ENCODE measurements at places on chromosomes 2 and 18.
A peak's percentile ranks its signal among the peaks of the same experiment; 100 is the strongest.

- DNase-seq: no peak
Measured at GRCh38 chr2:214542295-214542694, 131.4 kb downstream of the VWC2L start.

DNA sequence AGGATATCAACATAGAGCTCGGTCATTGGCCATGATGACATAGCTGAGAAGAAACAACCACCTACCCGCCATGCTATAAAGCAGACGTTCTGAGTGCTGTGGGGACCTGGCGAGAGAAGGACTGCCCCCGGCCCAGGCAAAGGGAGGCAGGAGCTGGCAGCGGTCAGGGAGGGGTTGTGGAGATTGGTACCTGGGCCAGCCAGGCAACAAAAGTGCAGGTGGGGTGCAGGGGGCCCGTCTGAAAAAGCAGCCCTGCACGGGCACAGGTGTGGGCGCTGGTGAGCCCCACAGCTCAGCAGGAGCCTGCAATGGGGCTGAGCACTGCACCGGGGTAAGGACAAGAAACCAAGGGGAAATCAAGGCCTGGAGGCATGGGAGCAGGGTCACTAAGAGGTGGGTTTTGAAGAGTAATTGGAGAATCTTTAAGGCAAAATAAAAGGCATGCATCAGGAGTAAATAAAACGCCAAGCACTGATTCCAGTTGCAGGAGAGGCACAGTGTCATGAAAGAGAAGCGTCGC lies 464.0 kb downstream of the EIPR1 start:
- no peak for DNase-seq

GRCh38 chr2:111246620-111247061 lies 125.9 kb downstream of the BCL2L11 start:
- DNase-seq: no peak

DNA sequence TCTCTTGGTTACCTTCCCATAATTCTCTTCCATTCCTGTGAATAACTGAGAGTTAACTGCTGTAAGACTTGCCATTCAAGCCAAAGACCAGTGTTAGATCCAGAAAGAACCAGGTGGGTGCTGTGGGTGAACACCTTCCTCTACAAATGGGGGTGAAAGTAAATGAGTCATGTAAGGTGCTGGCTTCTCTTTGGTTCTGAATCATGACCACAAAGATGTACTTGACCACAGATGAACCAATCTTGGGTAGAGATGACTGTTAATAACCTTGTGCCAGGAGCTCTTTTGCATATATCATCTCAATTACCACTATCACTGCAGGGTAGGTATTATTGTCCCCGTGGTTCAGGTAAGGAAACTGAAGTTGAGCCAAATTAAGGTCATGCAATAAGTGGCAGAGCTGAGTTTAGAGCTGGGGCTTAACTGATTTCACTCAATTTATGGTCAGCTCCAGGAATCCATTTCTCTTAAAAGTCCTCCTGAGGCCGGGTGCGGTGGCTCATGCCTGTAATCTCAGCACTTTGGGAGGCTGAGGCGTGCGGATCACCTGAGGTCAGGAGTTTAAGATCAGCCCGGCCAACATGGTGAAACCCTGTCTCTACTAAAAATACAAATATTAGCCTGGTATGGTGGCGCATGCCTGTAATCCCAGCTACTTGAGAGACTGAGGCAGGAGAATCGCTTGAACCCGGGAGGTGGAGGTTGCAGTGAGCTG lies 244.9 kb upstream of the CXCR4 start:
- DNase-seq: no peak

GRCh38 chr2:239956818-239957261 lies 68.3 kb downstream of the NDUFA10 start:
- no peak for DNase-seq

DNA sequence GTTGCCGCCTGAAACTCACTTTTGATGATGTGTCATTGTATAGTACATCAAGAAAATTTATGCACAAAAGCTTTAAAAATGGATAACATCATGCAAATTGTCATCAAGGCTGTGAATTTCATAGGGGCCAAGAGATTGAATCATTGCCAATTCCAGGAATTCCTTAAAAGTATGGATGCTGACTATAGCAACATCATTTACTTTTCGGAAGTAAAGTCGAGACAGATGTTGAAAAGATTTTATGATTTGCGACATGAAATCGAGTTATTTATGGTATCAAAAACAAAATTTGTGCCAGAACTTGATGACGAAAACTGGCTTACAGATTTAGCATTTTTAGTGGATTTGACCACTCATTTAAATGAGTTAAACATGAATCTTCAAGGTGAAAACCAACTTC lies 56.3 kb downstream of the ASB1 start:
- DNase-seq: no peak

GRCh38 chr2:108145557-108146326 lies 94.0 kb upstream of the SULT1C3 start:
- no peak for DNase-seq

DNA sequence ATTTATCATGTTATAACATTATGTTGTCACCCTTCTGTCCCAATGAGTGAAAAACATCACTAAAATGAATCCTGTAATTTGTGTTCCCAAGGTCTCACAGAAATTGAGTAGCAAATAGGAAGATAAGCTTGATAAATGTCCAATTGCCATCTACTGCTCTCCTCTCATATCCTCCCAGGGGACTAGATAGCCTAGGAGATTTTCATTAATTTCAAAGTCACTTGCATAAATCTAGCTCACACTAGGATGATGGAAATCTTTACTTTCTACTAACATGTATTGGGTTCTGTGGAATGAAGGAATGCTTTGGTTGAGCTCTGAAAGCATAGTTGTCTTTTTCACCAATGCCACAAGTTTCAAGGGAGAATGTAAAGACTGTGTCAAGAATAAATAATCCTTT lies 605.5 kb upstream of the CDH7 start:
- no peak for DNase-seq

DNA sequence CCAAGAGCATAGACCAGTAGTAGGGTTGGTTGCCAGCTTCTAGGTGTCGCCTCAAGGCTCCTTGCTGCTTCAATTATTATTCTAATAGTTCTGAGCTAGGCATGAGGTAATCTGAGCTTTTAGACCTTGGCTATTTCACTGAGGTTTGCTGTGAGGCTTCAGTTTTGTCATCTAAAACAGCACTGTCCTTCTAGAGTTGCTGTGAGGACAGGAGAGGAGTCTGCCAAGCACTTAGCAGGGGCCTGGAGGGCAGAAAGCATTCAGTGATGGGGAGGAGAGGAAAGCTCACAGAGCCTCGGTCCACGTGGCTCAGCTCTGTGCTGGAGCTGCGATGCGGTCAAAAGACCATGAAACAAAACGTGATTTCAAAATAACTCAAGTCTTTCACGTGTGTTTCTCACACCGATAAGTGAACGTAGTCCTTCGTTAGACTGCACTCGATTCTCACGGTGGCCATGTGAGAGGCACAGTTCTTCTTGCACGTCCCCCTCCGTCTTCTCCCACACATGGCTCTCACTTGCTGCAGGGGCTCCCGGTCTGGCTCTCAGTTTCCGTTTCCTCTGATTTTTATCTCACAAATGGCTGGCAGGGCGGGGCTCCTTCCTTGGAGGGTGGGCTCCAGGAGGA lies 113.7 kb downstream of the B3GNT2 start:
- no peak for DNase-seq

- peak; percentile 90 for DNase-seq
Measured at GRCh38 chr18:29164993-29165599, 988.2 kb upstream of the CDH2 start.

DNA sequence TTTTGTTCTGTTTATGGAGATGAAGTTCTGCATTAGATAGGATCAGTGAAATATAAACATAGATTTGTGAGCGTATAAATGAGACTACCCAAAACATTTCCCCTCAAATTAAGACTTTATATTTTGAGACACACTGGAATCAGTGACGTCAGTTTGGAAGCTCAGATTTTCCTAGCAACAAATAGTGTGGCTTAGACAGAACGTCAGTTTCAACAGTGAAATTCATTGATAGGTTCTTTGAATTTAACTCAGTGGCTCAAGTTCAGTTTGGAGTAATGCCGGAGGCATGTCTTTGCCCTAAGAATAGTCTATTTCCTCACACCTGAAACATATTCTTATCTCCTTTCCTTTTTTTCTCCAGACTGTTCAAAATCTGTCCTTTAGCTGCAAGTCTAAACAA lies 113.6 kb upstream of the ARHGAP15 start:
- DNase-seq: no peak

DNA sequence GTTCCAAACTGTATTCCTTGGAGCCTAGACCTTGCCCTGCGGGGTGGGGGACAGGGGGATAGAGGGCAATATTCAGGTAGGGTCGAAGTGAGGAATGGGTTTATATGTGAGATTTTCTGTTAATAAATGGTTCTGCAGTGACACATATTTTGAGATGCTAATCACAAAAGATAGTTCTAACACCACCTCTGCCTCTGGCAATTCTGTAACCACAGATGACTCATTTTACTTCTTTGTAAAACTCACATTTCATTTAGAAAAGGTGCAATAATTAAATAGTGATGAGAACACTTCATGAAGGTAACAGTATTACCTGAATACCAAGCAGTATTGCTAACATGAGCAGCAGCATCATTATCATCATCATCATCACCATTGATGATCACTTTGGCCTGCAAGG lies 306.6 kb downstream of the SUCLG1 start:
- no peak for DNase-seq

- DNase-seq: no peak
Measured at GRCh38 chr2:172182624-172183023, 79.9 kb upstream of the DLX2 start.

DNA sequence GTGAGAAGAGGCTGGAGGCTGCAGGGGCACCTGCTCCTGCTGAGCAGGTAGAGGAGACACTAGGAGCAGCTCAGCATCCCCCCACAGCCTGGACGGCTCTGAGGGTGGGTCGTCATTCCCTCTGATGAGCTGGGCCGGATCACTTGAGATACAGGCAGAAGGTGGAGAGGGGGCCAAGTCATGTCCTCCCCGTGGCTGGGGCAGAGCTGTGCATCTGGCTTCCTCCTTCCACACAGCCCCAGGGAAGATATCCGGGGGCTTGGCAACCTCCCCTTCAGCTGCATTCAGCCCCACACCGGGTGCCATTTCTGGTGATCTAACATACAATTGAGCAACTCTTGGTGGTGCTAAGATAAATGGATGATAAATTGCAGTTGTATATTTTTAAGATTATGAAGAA lies 236.9 kb downstream of the LDLRAD4 start:
- no peak for DNase-seq

DNA sequence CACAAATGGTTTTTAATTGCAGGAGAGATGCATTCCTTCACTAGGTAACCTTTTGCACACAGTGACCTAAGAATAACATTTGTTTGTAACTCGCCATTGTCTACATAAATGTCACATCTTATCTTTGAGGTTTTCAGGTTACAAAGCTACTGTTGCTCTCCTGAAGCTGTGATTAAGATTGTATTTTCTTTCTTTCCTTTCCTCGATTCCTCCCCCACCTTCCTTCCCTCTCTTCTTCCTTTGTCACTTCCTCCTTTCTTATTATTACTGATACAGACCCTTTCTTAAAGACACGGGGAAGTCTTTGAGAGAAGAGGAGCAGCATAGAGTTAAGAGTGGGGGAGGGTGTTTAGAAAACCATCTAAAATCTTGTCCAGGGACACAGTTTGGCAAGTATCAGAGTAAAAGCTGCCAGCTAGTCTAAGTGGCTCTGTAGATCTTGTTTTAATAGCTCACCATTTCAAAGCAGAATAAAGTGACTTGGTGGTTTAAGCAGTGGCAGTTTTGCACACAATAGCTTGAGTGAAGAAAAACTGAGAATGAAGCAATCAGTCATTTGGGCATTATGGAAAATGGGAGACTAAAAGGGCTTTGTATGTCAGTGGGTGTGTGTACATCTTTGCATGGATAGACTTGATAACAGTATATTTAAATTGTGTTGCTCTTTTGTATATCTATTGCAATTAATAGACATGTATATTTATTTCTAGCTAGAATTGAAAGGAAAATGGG lies 10.9 kb downstream of the CERS6 start:
- no peak for DNase-seq
